ENCODE measurements at places on chromosomes 4 and X.

DNA sequence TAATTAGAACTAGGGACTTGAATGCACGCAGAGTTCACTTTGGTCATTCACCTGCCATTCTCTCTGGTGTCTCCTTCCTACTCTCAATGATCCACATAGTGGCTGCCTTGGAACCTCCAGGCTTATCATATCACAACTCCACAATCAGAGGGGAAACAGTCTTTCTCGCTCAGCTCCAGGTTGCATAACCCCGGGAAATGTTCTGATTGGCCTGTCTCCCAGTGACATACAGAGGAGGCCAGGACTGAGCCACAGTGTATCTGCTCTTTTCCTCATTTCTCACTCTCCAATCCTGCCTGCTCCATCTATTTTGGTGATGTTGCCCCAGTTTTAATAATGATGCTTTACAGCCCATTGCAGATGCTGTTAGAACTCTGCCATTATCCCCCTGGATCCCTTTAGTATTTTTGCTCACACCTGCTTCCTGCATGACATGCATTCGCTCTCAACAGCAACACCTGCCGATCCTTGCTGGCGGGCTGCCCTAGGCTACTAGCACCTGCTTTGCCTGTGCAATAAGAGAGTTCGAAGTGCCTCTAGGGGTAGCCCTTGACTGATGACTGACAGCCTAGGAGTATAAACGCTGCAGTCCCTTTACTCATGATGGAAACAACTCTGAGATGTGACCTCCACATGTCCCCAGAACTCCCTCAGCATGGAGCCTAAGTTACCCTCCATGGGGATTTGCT is 211.3 kb upstream of the RPS6KA3 start:
- DNase-seq = peak; percentile 77

DNA sequence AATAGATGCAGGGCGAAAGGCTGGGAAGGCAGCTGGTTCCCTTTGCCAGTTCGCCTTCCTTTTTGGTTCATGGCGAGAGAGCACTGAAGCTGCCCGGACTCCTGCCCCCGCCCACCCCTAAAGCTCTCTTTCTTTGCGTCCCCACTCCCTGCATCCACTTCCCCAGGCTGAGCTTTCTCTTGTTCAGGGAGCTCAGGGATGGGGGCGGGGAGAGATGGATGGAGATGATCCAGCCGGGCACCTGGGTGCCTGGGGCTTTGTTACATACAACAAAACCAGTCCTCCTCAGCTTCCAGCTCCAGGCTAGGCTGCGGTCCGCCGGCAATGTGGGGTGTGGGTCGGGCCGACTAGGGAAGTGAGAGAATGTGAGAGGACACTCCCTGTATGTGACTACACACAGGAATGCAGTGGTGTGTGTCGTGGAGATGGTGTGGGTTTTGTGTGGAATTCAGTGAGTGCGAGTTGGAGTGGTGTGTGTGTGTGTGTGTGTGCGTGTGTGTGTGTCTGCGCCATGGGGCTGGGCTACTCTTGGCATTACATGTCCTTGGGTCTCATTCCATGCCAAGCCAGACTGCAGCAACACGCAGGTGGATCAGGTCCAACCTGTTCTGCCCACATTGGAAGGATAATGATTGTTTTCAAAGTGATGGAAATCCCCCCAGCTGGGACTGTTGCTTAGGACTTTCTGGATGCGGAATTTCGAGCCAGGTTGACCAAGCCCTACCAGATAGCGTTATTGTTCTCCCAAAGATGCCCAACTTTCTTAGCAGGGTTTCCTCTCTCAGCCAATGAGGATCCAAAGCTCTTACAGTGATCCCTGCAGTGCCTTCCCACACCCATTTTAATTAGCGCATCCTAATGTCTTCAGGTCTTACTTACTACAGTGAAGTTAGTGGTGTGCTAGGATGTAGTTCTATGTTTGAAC is 149.4 kb upstream of the CHRDL1 start:
- DNase-seq = no peak

- no peak for DNase-seq
These were observed 48.7 kb downstream of the HDX start for GRCh38 chrX:84453351-84454246.

GRCh38 chrX:154542723-154543424 is 3.8 kb downstream of the G6PD start:
- no peak for DNase-seq

DNA sequence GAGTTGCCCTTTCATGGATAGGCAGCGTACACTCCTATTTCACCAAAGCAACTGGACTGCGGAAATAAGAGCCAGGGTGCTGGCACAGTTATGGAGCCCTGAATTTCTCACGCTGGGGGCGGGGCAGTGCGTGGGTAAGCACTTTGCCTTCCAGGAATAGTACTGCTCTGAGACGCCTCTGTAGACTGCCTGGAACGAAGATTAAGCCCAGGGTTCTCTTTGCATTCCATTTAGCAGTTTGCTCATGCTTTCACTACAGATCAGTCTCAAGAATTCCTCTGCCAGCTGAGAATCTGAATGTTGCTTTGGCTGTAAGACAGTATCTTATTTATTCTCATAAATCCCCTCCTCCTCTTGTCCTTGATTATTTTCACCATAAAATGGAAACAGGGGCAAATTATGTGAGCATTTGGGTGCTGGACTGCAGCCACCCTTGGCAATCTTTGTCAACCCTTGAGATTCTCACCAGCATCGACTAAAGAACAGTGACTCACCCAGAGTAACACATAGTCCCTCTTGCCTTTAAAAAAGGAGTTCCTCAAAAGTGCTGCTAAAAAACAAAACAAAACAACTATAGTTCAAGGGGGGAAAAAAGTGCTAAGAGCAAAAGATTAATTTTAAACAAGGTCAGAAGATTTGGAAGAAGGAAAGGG is 88.9 kb upstream of the CITED1 start:
- no peak for DNase-seq
